GM23248 (cell line): ENCODE measurements at places on chromosomes 6 and 20. TPM values are rescaled to one million over a fixed set of nuclear protein-coding genes. Genes with fewer than 3 reads are reported as not detected.

DNA sequence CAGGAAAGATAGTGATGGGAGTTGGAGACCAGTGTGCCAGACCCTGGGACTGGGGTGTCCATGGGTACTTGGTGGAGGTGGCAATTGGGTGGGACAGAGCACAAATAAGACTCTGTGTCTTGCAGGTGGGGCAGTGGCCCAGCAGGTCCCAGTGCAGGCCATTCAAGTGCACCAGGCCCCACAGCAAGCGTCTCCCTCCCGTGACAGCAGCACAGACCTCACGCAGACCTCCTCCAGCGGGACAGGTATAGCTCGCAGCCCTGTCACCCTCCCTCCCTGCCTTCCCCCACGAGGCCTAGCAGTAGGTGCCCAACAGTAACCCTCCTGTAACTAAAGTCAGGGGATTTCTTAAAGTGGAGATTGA lies 5.3 kb downstream of the SRF start:
- DNase-seq, result no peak

DNA sequence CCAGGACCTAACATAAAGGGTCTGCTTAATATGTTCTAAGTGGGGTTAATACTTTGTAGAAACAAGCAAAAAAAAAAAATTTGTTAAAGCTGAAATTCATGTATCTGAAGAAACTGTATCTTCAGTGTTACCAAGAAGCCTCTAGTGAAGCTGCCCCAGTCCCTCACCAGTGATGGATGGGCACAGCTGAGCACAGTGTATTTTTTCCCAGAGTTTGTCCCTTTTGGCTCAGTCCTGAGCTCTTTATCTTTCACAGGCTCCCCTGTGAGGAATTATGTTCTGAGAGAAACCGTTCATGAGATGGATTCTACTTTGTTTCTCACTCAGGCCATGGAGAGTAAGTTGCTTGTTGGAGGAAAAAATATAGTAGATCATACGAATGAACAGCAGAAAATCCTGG lies 38.4 kb downstream of the KIF3B start:
- no peak for DNase-seq

DNA sequence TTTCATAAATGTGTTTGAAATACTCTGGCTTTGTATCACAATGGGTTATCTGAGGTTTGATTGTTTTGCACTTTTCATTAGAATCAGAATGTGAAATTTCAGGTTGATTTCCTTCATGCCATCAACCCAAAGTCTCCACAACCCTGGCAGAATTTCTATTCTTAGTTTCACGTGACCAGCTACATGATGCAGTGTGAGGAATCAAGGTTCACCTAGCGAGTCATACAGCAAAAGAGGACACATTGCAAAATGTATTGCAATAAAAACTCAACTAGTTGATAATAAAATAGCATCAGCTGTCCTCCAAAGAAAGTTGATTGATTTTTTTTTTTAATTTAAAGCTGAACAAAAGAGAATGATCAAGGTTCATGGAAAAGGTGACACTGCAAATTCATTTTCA lies 2.2 kb downstream of the HAO1 start:
- DNase-seq, result peak; percentile 18

DNA sequence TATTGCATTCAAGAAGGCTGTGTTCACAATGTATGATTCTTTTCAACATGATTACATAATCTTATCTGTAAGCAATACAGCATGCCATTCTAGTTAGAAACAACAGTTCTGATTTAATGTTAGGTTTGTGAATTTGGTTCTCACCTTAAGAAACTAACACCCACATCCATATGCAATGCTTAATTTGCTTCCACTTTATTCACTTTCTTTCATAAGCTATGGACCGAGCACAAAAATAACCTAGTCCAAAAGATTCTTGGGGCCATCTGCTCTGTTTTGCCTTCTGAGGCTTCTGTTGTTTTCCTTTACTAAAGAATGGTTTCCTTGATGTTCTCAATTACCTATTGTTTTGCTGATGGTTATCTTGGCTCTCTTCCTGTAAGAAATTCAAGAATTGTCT lies 258.2 kb downstream of the EYS start:
- DNase-seq, result no peak

GRCh38 chr6:5058254-5058653 lies 26.9 kb upstream of the PPP1R3G start:
- no peak for DNase-seq

Gene HSPA1A
- total RNA-seq, result 86.1 and 107 TPM in 2 replicates

- DNase-seq, result no peak
Observed at GRCh38 chr6:29439006-29439405, at the start of gene OR10C1. Gene OR10C1 (plus strand): TSS chr6:29439306. CDS start chr6:29440016, 710 bp downstream.

Gene VNN1
- total RNA-seq, result 0.86 TPM in 1 of 2 replicates, not detected in the other

DNA sequence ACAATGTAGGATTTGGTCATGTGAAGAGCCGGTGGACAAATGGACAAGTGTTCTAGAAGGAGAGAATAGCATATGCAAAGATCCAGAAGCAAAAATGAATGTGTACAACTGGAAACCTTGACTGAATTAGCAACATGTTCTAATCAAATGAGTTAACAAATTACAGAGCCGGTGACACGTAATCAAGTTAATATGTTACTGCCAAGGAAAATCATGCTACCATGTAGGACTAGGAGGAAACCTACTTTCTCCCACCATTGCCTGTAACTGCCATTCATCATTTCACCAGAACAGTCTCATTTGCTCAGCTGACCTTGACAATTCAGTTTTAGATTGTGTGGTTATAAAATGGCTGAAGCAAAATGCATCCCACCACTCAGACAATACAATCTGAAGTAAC lies 179.4 kb downstream of the KIF16B start:
- no peak for DNase-seq

DNA sequence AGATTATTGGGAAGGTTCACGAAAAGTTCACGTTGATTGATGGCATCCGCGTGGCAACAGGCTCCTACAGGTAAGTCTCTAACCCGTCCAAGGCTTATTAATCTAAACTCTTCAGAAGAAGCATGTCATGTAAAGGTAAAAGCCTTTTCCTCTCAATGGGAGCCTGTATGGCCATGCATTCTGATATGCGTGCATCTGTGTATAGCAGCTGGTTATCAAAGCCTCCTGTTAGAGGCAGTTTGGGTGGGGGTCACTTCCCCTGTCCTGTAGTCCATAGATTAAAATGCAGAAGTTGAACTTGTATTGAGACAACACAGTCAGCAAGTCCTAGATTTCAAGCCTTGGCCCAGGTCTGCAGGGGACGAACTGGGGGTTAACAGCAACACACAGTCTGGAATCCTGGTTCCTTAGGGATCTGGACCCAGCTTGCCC lies 14.2 kb upstream of the DHX35 start:
- no peak for DNase-seq

- DNase-seq, result no peak
Observed at GRCh38 chr20:46305331-46305972, 2.8 kb downstream of the CDH22 start.

Gene MATN4
- not detected in 2 replicates for total RNA-seq

GRCh38 chr6:123333000-123333756 lies 303.6 kb downstream of the TRDN start:
- peak; percentile 7 for DNase-seq

DNA sequence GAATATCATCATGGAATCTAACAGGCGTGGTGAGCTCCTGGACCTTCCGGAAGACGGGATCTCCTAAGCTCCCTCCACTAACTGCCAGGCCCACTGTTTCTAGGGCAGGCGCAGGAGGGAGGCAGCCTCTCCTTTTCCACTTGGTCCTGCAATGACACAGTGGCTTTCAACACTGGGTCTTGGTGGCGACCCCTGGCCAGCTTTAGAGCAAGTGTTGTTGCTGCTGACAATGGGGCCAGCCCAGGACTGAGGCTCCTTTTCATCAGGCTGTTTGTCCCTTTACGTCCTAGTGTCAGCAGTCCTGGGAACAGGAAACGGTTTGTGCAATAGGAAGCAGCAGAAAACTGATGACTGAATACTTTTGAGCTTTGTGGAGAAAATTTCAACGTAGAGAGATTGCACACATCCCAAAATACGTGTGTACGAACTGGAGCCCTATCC lies 9.7 kb upstream of the QKI start:
- DNase-seq, result peak; percentile 80
